Activated CD8-positive, alpha-beta T cell treated with anti-CD3 and anti-CD28 coated beads, Interleukin-2, amount 10 ng/mL, durations not matched to agents 7 days and 5 days (primary cell): ENCODE measurements at places on chromosomes 7 and 10. TPM values are rescaled to one million over a fixed set of nuclear protein-coding genes. Genes with fewer than 3 reads are reported as not detected.
A peak's percentile ranks its signal among the peaks of the same experiment; 100 is the strongest.

DNA sequence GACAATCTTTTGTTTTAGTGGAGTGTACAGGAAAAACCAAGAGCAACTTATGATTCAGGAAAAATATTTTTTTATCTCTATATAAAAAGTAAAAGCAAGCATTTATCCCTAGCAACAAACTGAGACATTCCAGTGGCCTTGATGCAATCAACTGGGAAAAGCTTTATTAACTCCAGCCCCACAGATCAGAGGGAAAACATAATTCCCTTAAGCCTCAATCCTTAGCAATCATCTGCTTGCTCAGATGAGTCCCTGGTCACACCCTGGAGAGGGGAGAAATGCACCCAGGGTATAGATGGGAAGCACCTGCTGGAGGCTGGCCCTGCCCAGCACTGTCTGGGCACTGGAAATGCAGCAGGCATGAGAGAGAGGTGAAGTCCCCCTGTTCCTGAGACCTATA, 636.6 kb downstream of the TNS3 start:
- DNase-seq = no peak

DNA sequence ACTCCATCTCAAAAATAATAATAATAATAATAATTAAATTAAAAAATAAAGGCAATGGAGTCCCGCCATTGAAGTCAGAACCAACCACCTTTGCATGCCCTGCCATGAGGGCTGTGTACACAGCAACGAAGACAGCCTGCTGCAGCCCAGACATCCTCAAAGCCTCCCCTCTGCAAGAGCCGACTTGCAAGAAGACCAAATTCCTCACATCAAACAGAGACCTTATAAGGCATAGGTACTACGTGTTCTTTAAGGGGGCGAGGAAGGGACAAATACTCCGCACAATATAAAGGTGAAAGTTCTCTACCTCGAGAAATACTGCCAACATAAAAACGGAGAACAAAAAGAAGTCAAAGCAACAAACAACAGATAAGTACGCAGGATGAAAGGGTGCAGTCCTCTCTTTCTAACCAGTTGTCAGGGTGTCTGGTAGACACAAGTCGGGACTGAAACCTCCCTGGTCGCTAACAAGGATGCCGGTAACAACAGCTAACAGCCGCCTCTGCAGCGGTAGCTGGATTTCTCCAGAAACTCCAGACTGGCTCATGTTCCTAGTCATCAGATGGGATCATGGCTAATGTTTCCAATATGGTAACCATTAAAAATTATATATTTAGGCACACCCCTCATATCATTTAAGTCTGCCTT, 23.6 kb downstream of the FGFR2 start:
- no peak for DNase-seq

The APBB1IP gene
- total RNA-seq = 75.9 TPM

DNA sequence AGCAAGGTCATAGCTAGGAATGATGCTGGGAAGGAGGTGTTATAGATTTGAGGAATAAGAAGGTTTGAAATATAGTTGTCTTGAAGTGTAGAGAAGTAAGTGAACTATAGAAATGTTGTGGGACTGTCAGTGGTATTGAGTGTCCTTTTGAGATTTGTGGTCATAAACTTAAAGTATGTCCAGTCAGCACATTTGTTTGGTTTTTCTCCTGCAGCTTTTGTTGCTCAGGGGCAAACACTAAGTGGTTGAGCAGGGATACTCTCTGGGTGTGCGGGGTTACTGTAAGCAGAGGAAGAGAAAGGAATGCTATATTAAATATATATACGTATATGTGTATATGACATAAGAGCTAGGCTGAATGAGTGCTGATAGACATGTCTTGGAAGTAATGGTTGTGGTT, 67.1 kb downstream of the HECTD2 start:
- no peak for DNase-seq

GRCh38 chr7:124940306-124940705, 10.7 kb upstream of the POT1 start:
- no peak for DNase-seq

DNA sequence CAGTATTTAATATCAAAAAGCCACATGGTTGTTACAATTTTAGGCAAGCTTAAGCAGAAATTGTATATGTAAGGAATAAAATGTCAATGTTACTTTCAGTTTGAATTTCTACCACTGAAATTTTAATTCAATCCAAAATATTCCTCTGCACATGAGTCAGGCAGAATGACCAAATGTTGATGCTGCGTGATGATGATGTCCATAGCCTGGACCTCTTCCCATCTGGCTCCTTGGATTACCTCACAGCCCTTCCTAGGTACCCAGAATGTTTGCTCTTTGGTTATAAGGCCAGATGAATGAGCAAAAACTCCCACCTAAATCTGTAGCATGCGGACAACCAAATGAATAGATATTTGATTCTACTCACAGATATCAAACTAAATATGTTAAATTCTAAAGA, 258.3 kb upstream of the IMMP2L start:
- DNase-seq = no peak

DNA sequence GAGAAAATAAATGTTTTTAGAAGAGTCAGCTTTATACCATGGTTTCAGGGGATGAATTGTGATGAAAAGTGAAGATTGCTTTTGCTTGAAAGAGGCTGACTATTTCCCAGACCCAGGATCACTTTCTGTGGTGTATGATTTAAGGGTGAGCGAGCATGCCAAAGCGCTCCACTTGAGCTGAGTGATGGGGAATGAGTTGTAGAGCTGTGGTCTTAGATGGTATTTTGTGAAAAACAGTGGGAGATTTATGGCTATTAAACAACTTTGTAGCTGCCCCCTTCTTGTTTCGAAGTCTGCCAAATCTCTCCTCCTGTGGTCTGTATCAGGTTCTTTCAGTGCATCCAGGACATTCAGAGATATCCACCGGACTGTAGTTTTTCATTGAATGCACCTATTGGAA, 888.2 kb downstream of the LRMDA start:
- no peak for DNase-seq

- DNase-seq = no peak
Observed at GRCh38 chr7:47581438-47581803, 490 bp downstream of the TNS3 start.

The CDHR1 gene
- 0.29 TPM for total RNA-seq

- peak; percentile 90 for DNase-seq
Observed at GRCh38 chr10:100986952-100987684, at the start of the genes MRPL43 and TWNK. Gene MRPL43, minus strand, starts transcription at chr10:100987497. Its CDS starts 54 bp downstream, at chr10:100987443. Gene TWNK, plus strand, starts transcription at chr10:100987543. Its CDS starts 668 bp downstream, at chr10:100988211.

The NPSR1 gene
- total RNA-seq = not detected

GRCh38 chr10:96863922-96864543, 31.9 kb downstream of the LCOR start:
- DNase-seq = no peak

The MLLT10 gene
- 47.1 TPM for total RNA-seq

GRCh38 chr7:93249491-93250148, 17.5 kb downstream of the VPS50 start:
- DNase-seq = no peak

The PAPOLB gene
- total RNA-seq = 0.08 TPM

DNA sequence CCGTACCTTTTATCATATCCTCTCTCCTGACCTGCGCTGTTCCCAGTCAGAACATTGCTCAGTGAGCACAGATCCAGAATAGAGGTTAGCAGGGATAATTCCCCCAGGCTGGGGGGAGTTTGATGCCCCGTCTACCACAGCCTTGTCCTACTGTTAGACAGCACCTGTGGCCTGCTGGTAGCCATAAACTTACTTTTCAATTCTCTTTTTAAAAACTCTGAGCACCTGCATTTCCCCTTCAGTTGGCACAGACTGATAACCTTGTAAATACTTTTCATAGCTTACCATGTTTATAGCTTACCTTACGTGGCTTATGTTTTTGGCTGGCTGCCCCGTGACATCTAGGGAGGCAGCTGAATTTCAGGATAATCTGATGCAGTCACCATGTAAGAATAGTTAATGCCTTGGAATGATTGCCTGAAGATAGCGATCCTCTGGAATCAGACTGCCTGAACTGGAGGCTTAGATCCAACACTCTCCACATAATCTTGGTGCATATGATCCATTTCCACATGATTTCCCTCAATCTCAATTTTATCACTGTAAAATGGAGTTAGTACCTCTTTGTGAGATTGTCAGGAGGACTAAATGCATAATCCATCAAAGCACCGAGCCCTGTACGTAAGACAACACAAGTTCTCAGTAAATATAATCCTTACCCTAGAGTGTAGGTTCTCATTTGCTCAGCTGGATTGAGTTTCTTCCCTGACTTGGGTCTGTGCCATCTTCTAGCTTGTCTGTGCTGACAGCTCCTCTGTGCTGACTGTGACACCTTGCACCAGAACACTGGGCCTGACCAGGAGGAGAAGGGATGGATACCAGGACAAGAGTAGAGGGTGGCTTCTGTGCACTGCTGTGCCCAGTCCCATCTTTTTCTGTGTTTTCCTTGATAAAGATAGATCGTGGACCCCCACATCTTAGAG, 111.7 kb upstream of the GJD4 start:
- DNase-seq = no peak

DNA sequence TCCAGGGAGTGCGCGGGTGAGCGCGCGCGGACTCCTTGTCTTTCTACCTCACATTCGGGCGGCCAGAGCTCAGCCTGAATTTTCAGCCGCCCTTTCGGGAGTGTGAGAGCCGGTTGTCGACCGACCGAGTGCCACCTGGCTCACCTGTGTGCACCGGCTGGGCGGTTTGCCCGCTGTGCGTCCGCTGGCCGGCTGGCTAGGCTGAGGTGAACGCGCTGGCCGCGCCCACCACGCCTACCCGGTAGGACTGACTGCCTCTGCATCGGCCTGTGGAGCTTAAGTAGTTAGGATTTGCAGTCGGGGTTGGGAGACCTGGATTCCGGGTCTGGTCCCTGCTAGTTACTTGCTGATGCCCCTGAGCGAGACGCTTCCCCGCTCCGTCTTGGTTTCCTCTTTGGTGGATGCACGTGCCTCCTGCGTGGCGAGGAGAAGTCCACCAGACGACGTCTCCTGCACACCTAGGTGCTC, 553 bp downstream of the TSPAN15 start:
- DNase-seq = no peak

GRCh38 chr7:17580141-17580540, 281.7 kb downstream of the AHR start:
- no peak for DNase-seq

The ZNF518A gene
- 16.5 TPM for total RNA-seq

DNA sequence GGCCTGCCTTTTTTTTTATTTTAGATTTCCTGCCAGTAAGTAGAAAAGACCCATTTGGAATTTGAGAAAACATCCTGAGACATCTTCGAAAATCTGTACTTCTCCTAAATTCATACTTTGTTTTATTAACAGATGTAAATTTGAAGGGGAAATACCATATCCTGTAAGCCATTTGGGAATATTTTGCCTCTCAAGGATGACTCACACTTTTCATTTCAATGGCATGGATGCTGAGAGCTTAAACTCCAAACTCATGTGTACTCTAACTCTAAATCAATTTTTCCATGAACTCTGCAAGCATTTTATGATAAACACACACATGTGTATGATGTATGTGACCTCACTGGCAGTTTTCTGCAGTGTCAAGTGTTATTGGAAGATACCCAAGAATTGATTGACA, 89.0 kb downstream of the SEMA3A start:
- DNase-seq = no peak

DNA sequence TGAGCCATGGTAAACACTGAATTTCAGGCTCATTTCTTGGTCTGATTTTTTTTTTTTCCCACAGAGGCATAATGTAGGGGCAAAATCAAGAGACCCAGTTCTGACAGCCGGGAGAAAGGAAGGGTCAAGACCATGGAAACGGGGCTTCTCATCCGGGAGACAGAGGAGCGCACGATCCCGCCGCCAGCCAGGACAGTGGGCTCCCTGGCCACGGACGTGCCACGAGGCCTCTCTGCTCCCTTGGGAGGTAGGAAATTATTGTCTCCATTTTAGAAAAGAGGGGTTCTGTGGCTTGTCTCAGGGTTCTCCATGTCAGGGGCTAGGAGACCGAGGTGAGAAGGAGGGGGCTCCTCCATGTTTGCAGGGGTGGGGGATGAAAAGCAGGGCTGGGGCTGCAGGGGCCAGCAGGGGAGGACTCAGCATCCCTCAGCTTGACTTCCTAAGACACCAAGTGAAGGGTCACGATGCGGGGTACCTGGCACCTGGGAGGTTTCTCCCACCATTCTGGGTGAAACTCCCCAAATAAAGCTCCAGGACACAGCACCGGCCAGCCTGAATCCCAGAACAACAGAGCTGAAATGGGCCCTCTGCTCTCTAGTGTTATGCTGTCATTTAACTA, 37.6 kb downstream of the PPIF start:
- DNase-seq = no peak

The RBM20 gene
- not detected for total RNA-seq

- no peak for DNase-seq
Observed at GRCh38 chr10:124032971-124033886, 60.2 kb downstream of the CHST15 start.

DNA sequence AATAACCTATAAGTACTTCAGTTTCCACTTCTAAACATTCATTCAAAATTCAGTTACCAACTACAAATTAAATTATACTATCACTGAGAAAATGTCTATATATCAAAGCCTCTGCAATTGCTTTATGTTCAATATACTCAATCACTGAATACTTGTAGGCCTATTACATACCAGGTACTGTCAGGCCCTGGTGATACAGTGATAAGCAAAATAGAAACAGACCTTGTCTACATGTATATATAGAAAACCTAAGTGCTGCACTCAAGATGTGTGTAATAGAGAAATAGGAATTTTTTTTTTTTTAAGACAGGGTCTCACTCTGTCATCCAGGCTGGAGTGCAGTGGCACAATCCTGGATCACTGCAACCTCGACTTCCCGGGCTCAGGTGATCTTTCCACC, 53.7 kb upstream of the PHF14 start:
- DNase-seq = no peak

- no peak for DNase-seq
Observed at GRCh38 chr10:43122096-43122495, 16.1 kb upstream of the CSGALNACT2 start.

DNA sequence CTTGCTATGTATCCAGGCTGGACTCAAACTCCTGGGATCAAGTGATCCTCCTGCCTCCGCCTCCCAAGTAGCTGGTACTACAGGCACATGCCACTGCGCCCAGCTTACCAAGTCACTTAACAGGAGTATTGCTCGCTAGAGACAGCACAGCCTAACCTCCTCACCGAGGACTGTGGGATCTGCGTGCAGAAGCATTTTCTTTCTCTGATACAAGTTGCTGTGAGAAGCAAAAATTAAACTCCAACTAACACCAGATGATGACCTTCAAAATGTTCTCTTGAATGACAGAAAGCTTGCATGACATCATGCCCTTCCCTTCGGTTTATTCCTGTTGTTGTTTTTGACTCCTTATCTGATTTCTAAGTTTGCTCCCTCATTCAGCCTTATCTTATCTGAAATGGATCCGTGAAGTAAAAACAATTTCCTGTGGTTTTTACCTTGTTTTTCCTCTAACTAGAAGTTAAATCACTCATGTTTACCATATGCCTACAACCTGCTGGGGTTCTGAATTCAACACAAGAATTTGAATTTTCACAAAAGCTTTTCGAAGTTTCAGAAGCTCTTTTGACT, 94.4 kb upstream of the KIF5B start:
- no peak for DNase-seq

- no peak for DNase-seq
Observed at GRCh38 chr10:58477902-58478301, 34.8 kb upstream of the BICC1 start.
